ENCODE measurements at places on chromosomes 2 and 18.

DNA sequence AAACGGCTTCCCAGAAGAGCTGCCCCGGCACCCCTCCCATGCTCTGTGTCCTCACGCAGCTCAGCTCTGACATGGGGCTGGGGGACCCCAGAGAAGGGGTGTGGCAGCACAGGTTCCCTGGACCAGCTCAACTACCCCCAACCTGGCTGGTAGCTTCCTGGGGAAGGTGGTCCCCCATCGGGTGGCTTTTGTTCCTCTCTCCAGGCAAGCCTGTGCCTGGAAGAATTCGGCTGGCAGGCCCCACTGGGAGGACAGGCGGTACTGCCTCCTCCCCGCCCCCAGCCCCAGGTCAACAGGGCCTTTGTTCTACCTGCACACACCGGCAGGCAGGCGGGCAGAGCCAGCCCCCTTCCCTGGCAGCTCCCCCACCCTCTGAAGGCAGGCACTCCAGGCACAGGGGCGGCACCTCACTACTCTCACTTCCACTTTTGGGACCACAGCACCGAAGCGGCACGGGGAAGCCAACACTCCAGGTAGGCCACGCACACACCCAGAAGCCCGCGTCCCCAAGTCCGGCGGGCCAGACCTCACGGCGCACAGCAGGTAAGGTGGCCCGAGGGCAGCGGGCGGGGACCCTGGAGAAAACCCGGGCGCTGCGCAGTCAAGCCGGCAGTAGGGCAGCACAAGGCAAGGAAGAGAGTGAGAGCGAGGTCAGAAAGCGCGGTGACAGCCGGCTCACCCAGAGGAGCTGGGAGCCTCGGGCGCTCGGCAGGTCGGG is 1.3 kb downstream of the HS6ST1 start:
- DNase-seq: peak; percentile 81

- DNase-seq: no peak
These were observed 157.4 kb downstream of the AFF3 start for GRCh38 chr2:99984799-99985515.

GRCh38 chr18:27797484-27797883 is 379.4 kb downstream of the CDH2 start:
- no peak for DNase-seq

DNA sequence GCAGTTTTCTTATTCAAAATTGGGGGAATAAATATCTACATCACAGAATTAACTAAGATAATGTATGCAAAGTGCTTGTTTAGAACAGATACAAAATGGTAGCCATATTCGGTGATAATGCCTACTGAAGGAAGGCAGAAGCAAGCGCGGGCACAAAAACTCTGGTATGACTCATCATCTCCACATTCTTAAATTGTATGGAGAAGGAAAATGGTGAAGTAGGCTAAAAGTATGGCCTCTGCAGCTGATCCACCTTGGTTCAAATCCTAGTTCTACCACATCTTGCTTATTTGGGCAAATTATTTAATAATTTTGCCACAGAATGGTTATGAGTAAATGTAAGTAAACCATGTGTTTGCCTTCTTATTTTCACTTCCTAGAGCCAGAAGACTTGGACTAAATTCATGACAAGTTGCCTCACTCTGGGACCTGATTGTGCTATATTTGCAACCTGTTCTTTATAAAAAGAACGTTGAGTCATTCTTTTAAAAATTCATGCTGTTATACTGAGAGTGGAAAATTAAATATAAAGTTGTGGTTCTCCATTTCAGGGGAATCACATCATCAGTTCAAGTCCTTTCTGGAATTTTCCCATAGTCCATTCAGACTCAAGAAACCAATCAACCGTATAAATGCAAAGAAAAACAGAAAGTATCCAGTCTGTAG is 9.0 kb upstream of the CDK15 start:
- DNase-seq: no peak

- DNase-seq: no peak
These were observed 10.5 kb downstream of the PLEK start for GRCh38 chr2:68375582-68375981.

- DNase-seq: no peak
These were observed 1817.4 kb downstream of the SUCLG1 start for GRCh38 chr2:82641598-82642180.

DNA sequence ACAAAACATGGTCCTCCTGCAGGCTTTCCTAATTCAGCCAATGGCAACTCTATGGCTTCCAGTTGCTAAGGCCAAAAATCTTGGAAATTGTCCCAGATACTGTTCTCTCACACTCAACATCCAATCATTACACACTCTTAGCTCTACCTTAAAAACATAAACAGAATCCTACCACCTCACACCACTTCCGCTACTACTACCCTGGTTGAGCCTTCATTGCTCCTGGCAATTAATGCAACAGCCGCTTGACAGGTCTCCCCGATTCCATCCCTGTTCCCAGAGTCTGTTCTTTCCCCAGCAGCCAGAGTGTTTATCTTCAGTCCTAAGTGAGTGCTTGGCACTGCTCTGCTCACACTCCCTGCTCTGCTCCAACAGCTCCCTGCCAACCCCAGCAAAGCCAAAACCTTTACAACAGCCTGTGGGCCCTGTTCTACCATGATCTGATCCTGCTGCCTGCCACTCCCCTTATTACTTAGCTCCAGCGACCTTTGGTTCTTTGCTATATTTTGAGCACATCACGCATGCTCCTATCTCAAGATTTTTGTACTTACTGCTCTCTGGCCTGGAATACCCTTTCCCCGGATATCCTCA is 67.5 kb upstream of the AMMECR1L start:
- no peak for DNase-seq

- DNase-seq: no peak
These were observed 245.5 kb upstream of the KCNJ3 start for GRCh38 chr2:154452906-154453493.

DNA sequence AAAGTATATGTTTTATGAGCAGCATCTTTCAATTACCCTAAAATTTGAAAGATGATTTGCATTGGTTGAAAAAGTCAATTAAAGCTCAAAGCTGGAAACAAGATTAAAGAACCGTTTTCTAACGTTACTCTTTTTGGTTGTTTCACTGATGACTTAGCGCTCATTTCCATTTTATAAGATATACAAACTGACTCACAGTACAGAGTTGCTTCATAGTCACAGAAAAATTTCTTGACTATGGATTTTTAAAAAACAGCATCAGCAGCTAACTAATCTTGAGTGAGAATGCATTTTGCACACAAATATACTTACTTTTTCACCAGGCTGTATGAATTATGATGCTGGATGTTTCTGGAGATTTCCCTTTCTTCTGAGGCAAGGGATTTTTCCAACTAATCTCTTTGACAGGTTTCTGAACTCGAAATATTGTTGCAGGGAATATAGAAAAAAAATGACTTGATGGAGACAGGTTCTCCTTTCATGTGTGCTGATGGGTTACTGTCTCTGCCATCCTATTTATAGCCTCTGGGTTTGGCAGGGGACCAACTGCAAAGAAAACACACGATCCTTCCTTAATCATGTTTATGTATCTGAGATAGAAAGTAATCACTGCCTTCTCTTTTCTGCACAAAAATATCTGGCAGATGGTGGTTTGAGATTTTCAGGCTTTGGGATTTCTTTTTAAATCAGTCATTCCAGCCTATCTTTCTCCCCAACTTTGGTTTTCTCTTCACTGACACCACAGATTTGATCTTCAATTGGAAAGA is 129.4 kb upstream of the DAPL1 start:
- no peak for DNase-seq

DNA sequence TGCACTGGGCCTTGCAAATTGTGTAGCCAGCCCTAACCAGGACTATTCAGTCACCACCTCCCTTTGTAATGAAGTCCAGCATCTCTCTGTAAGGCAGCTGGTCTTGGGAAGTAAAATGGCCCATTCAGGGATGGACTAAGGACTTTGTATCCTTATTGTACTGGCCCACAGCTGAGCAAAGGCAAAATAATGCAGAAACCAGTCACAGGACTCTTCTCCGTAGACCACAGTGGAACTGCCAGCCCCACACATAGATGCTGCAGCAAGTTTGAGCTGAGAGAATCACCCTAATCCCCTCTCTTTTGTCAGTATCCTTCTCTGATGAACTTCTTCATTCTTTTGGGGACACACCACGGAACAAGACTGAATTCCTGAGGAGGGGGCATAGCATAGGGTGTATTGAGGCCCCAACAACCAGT is 73.6 kb upstream of the RTN4 start:
- DNase-seq: no peak

GRCh38 chr2:197884252-197884651 is 79.9 kb downstream of the PLCL1 start:
- DNase-seq: no peak

- no peak for DNase-seq
These were observed 34.9 kb upstream of the CTDP1 start for GRCh38 chr18:79644666-79645057.

All from islet precursor cell (in vitro differentiated cells).